ENCODE measurements at places on chromosomes 1 and 21.

GRCh38 chr21:44052071-44052829 is 40.1 kb downstream of the TRAPPC10 start:
- no peak for DNase-seq

DNA sequence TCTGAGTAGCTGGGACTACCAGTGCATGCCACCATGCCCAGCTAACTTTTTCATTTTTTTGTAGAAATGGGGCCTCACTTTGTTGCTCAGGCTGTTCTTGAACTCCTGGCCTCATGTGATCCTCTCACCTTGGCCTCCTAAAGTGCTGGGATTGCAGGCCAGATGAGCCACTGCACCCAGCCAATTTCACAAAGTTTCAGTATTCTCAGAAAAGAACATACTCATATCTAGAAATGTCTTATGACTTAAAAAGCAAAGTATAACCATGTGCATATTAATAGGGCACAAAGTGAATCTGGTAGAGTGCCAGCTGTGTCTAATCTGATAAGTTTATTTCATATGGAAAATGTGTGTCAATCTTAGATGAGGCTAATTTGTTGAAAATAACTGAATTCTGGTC is 87.5 kb upstream of the CACYBP start:
- no peak for DNase-seq

DNA sequence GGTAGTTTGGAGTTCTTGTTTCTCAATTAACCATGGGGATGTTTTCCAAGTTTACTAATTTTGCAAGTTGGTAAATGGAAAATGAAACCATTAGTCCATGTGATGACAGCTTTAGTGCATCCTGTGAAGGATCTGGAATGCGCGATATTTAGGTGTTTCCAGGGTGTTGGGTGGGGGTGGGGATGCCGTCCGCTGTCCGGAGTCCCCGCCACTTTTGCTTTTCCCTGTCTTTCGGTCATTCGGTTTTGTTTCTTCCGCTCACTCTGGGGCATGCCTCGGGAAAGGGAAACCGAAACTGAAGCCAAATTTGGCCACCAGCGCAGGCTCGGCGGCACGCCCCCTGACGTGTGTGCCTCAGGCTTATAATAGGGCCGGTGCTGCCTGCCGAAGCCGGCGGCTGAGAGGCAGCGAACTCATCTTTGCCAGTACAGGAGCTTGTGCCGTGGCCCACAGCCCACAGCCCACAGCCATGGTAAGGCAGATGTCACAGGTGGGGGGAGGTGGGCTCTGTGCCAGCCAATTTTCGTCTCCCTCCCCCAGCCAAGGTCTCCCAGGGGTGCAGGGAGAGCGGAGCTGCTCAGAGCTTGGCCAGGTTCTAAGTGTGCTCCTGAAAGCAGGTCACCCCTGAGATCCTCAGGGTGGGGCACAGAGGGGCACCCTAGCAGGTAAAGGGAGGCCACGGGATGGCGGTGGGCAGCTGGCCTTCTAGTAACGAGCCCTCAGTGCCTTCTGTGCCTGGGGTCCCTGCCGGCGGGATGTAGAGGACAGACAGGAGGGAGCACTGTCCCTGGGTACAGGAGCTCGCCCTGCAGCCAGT is at the start of gene ISG15:
ISG15 (plus strand) TSS at position 393 of the 817 bp plus-strand sequence; CDS start at position 470, 77 bp downstream.
- peak; percentile 92 for DNase-seq

DNA sequence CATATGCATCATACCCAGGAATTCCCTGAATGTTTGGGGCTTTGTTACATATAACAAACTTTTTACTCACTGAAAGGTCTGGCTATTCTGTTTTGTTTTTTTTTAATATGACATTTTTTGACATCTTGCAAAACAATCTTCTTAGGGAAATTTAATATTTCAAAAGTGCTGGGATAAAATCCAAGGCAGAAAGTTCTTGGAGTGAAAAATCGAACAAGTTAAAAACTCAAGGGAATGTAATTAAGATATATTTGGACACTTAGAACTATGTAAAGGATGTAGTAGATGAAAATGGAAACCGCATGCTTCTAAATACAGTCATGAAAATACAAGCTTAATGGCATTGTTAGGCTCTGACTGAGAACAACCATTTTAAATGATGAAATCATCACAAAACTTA is 8.6 kb downstream of the CHODL start:
- DNase-seq: no peak

- DNase-seq: peak; percentile 13
Observed at GRCh38 chr1:210489491-210489890, 160.8 kb downstream of the HHAT start.
